ENCODE measurements at places on chromosomes 12 and 14. TPM values are rescaled to one million over a fixed set of nuclear protein-coding genes. Genes with fewer than 3 reads are reported as not detected.

DNA sequence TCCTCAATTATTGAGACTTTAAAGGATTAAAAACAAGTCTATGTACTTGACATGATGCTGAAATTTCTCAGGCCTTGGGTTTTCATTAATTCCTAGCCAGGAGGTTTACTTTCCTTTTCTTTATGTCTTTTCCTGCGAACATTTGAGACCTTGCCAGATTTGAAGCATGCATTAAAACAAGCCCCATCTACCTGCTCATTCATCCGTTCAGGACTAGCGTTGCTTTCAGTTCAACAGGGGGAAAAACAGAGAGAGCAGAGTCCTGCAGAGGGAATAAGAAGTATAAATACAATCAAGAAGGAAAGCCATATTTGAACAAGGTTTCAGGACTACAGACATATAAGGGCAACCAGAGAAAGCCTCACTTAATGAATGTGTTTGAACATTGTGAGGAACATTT, 542.4 kb downstream of the DIO2 start:
- no peaks in the 10 kb centered on the region for H3K36me3 ChIP-seq
- no peak overlapping the region for H3K4me3 ChIP-seq
- H3K4me1 ChIP-seq: no peaks in the 10 kb centered on the region
- no peak for DNase-seq
- no peaks in the 10 kb centered on the region for H3K27me3 ChIP-seq

GRCh38 chr12:105100998-105101397, 6.5 kb upstream of the WASHC4 start:
- no peak overlapping the region for H3K27ac ChIP-seq
- no peak for DNase-seq
- H3K27me3 ChIP-seq: no peaks in the 10 kb centered on the region
- H3K36me3 ChIP-seq: no peaks in the 10 kb centered on the region
- no peaks in the 10 kb centered on the region for H3K4me1 ChIP-seq
- no peak overlapping the region for H3K4me3 ChIP-seq

DNA sequence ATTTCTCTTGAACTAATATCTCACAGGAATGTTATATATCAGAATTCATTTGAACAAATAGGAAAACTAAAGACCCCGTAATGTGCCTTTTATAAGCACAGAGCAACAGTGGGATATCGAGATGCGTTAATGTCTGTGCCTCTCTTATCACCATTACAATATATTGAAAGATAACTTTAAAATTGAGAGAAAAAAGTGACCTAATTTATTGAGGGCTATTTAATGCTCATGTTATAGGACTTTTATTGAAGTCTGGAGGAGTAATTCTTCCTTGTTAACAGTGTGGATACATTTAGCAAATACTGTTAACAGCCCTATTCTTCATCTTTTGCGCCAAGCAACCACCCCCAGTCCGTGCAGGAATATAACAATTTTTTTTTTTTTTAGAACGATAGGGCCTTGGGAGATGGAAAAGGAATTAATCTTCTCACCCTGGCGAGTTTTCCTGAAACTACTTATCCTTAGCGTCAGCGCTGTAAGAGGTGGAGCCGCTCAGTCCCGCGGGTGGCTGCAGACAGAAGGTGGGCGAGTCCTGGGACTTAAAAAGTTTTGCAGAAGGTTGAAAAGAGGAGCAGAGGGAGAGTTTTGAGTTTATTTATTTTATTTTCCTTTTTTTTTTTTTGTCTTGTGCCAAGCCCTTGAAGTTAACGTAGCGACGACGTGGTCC, 11.0 kb downstream of the FOXG1 start:
- H3K4me3 ChIP-seq: no peak overlapping the region
- no peak overlapping the region for H3K27ac ChIP-seq
- H3K36me3 ChIP-seq: no peaks in the 10 kb centered on the region
- H3K4me1 ChIP-seq: no peaks in the 10 kb centered on the region
- H3K27me3 ChIP-seq: peaks cover 100% of the 10 kb centered on the region
- no peak for DNase-seq

DNA sequence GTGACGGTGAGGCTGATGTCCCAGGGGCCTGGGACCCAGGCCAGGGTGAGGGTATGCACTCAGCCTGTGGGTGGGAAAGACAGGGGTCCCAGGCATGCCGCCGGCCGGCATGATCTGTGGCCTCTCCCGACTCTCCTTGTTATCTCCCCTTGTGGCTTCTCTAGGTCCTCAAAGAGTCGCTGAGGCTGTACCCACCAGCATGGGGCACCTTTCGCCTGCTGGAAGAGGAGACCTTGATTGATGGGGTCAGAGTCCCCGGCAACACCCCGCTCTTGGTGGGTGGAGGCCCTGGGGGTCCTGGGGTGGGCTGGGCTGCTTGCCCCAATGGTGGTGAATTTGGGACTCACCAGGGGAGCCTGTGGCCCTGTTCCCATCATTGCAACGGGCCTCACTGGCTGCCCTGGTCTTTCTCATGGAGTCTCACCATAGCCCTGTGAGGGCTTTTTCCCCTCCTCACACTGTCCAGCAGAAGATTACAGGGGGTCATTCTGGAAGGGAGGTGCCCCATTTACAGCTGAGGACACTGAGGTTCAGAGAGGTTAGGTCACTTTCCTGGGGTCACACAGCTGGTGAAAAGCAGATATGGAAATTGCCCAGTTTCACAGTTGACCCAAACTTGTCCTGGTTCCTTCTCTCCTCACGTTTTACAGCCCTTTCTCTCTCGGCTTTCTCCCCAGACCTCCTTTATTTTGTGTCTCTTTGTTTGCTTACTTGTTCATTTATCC, 37.9 kb downstream of the CYP46A1 start:
- no peak overlapping the region for H3K27ac ChIP-seq
- H3K4me3 ChIP-seq: no peak overlapping the region
- no peak for DNase-seq
- H3K27me3 ChIP-seq: no peaks in the 10 kb centered on the region
- no peaks in the 10 kb centered on the region for H3K4me1 ChIP-seq

GRCh38 chr14:52950898-52951680, at the start of gene FERMT2:
TSS of gene FERMT2 (minus strand) at chr14:52951050. CDS start at chr14:52950568, 482 bp downstream.
- peak within 1 kb of the TSS; percentile 76 for H3K4me3 ChIP-seq
- DNase-seq: peak; percentile 94
- no peaks in the 10 kb centered on the region for H3K27me3 ChIP-seq

- no peaks in the 10 kb centered on the region for H3K36me3 ChIP-seq
- H3K4me3 ChIP-seq: no peak overlapping the region
- no peak for DNase-seq
- peaks cover 5% of the 10 kb centered on the region for H3K27me3 ChIP-seq
- no peak overlapping the region for H3K27ac ChIP-seq
- no peaks in the 10 kb centered on the region for H3K4me1 ChIP-seq
These were observed 45.4 kb downstream of the ANO2 start for GRCh38 chr12:5899675-5900074.

DNA sequence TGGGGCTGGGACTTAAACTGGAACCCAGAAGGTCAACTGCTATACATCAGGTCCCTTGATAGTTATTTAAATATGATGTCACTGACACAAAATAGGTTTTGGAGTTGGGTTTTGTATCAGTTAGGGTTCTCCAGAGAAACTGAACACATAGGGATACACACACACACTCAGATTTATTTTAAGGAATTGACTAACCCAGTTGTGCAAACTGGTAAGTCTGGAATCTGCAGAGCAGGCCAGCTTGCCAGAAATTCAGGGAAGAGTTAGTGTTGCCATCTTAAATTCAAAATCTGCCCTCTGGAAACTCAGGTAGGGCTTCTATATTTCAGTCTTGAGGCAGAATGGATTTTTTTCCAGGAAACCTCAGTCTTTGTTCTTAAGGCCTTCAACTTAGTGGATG, 36.9 kb downstream of the MAPK1IP1L start:
- no peak for DNase-seq
- no peaks in the 10 kb centered on the region for H3K36me3 ChIP-seq
- no peaks in the 10 kb centered on the region for H3K27me3 ChIP-seq
- peaks cover 17% of the 10 kb centered on the region for H3K4me1 ChIP-seq
- no peak overlapping the region for H3K4me3 ChIP-seq

DNA sequence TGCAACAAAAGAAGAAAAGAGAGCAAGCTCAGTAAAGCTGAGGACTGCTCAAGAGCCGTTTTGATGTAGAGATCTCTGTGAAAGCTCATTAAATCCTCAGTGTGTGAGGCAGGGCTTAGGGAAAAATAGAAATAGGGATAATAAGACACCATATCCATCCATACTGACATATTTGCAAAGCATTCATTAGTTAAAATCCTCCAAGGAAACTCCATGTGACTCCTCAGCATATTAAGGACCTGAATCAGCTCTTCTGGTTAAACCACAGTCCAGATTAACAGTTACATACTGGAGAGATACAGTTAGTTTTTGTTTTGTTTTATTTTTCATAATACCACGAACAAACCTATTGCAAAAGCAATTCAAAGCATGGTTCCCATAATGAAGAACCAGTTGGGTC, 288.2 kb downstream of the PAWR start:
- H3K36me3 ChIP-seq: no peaks in the 10 kb centered on the region
- no peaks in the 10 kb centered on the region for H3K4me1 ChIP-seq
- H3K27me3 ChIP-seq: no peaks in the 10 kb centered on the region
- no peak for DNase-seq
- H3K4me3 ChIP-seq: no peak overlapping the region
- H3K27ac ChIP-seq: no peak overlapping the region

DNA sequence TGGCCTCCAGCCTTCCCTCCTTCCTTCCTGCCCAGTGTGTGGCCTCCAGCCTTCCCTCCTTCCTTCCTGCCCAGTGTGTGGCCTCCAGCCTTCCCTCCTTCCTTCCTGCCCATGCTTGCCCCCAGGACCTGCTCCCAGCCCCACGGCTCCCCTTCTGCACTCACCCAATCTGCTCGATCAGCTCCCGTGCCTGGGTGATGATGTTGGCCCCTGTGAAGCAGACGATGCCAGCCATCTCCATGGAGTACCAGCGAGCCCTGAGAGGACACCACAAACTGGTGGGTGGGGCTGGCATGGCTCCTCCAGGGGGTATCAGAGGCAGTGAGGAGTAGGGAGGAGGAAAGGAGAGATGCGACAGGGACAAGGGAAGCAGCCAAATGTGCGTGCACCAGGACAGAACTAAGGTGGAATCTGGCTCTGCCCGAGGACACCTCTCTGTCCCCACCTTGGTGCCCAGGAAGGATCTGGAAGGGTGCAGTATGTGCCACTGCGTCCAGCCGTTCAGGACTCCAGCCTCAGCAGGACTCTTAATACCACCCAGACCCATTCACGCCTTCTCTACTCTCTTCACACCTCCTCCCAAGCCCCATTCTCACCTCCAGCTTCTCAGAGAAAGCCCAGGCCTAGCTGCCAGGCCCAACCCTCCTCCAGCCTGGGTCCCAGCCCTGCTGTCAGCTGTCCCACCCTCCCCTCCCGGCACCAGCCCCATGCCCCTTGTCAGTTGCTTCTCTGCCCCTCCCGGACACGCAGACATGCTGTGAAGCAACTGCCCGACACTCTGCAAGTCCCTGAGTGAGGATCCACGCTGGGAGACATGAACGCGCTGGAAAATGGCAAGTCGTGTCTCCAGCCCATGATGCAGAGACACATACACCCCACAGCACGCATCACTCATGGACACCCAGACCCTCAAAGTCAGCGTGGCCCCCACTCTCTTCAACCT, 22.7 kb downstream of the POLE start:
- no peaks in the 10 kb centered on the region for H3K27me3 ChIP-seq
- no peaks in the 10 kb centered on the region for H3K36me3 ChIP-seq
- no peak overlapping the region for H3K27ac ChIP-seq
- H3K4me1 ChIP-seq: no peaks in the 10 kb centered on the region
- no peak for DNase-seq

GRCh38 chr14:55349565-55349964, 62.1 kb downstream of the ATG14 start:
- no peak for DNase-seq
- no peaks in the 10 kb centered on the region for H3K36me3 ChIP-seq
- no peaks in the 10 kb centered on the region for H3K27me3 ChIP-seq
- peaks cover 8% of the 10 kb centered on the region for H3K4me1 ChIP-seq
- H3K4me3 ChIP-seq: no peak overlapping the region
- no peak overlapping the region for H3K27ac ChIP-seq

- no peak for DNase-seq
- H3K36me3 ChIP-seq: no peaks in the 10 kb centered on the region
- no peak overlapping the region for H3K4me3 ChIP-seq
- peaks cover 8% of the 10 kb centered on the region for H3K4me1 ChIP-seq
- no peaks in the 10 kb centered on the region for H3K27me3 ChIP-seq
- H3K27ac ChIP-seq: no peak overlapping the region
These were observed 104.7 kb downstream of the RFLNA start for GRCh38 chr12:124399622-124400021.

DNA sequence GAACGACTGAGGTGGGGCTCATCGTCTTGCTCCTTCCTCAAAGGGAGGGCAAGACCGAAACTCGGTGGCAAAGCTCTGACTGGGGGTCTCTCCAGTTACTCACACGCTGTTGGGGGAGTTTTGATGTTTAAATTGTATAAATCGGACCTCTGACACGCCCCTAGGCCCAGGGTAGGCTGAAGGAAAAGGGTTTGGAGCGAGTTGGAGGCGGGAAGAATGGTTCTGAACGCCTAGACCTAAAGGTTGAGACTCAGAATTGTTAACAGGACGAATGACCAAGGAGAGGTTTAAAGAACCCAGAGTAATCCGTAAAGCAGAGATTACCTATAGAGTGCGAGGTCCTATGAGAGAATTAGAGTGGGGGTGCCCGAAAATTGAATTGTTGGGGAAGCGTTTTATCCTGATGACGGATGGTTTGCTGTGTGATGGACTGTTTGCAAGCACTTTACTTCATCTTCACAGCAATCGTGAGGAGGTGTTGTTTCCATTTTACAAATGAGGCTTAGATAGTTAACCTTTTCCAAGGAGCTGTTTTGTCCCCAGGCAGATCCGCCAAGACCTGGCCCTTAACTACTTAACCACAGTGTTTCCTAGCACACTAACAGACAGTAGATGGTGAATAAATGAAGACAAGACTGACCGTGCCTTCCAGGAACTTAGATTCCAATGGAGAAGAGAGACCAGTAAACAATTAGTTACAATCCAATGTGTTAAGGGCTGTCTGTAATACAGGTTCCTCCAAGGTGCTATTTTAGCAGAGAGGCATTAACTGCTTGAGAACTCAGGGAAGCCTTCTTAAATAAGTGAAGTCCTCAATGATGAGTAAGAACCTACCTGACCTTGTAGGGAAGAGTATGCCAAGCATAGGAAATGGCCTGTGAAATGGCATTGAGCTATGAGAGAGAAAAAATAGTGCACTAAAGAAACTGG, 929 bp upstream of the UBE2N start:
- H3K27me3 ChIP-seq: no peaks in the 10 kb centered on the region
- peak overlapping the region; percentile 48 for H3K4me3 ChIP-seq
- H3K27ac ChIP-seq: peak overlapping the region; percentile 96
- H3K36me3 ChIP-seq: no peaks in the 10 kb centered on the region
- H3K4me1 ChIP-seq: peaks cover 19% of the 10 kb centered on the region
- DNase-seq: no peak

KRT6C gene
- total RNA-seq: 0.32 TPM

MYBPC1 gene
- total RNA-seq: 3.4 TPM

NPAS3 gene
- 1.1 TPM for total RNA-seq

CYP27B1 gene
- total RNA-seq: 0.23 TPM

TRPV4 gene
- total RNA-seq: 2.3 TPM

ASCL1 gene
- 1.7 TPM for total RNA-seq

CAPZA3 gene
- not detected for total RNA-seq

KLRB1 gene
- total RNA-seq: not detected

Measured in hepatocyte (in vitro differentiated cells).